ENCODE measurements at places on chromosomes 1 and 21. TPM values are rescaled to one million over a fixed set of nuclear protein-coding genes. Genes with fewer than 3 reads are reported as not detected.

PDPN gene
- not detected for total RNA-seq

IFI16 gene
- 82.8 TPM for total RNA-seq

TLR5 gene
- total RNA-seq: 2.6 TPM

CYP2J2 gene
- total RNA-seq: 0.63 TPM

HPCA gene
- not detected for total RNA-seq

CRNN gene
- not detected for total RNA-seq

ETV3L gene
- not detected for total RNA-seq

DNA sequence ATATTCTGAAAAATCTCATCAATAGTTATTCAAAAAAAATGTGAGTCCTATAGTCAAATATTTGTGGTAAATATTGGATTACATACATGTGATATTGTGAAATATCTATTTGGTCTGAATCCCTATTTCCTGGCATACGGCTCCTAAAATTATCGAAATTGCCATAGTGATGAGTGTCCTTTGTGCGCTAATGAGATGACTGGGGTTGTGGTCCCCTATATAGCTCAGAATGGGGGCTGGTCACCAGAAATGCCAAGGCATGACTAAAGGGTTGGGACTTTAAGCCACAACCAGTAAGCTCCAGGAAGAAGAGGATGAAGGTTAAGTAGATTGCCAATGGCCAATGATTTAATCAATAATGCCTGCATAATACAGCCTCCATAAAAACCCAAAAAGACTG lies 610.2 kb upstream of the CHRM3 start:
- no peaks in the 10 kb centered on the region for H3K36me3 ChIP-seq
- no peaks in the 10 kb centered on the region for H3K4me1 ChIP-seq
- no peaks in the 10 kb centered on the region for H3K27me3 ChIP-seq
- no peak overlapping the region for H3K4me3 ChIP-seq
- no peak overlapping the region for H3K27ac ChIP-seq

GRCh38 chr1:180928331-180929230 lies 15.9 kb downstream of the KIAA1614 start:
- peaks cover 14% of the 10 kb centered on the region for H3K27me3 ChIP-seq
- H3K4me3 ChIP-seq: no peak overlapping the region
- no peak for DNase-seq
- no peaks in the 10 kb centered on the region for H3K36me3 ChIP-seq
- H3K27ac ChIP-seq: no peak overlapping the region
- H3K4me1 ChIP-seq: peaks cover 7% of the 10 kb centered on the region

- H3K27ac ChIP-seq: no peak overlapping the region
- no peak for DNase-seq
- no peaks in the 10 kb centered on the region for H3K36me3 ChIP-seq
These were observed 52.5 kb upstream of the ZNF648 start for GRCh38 chr1:182113879-182114626.

DNA sequence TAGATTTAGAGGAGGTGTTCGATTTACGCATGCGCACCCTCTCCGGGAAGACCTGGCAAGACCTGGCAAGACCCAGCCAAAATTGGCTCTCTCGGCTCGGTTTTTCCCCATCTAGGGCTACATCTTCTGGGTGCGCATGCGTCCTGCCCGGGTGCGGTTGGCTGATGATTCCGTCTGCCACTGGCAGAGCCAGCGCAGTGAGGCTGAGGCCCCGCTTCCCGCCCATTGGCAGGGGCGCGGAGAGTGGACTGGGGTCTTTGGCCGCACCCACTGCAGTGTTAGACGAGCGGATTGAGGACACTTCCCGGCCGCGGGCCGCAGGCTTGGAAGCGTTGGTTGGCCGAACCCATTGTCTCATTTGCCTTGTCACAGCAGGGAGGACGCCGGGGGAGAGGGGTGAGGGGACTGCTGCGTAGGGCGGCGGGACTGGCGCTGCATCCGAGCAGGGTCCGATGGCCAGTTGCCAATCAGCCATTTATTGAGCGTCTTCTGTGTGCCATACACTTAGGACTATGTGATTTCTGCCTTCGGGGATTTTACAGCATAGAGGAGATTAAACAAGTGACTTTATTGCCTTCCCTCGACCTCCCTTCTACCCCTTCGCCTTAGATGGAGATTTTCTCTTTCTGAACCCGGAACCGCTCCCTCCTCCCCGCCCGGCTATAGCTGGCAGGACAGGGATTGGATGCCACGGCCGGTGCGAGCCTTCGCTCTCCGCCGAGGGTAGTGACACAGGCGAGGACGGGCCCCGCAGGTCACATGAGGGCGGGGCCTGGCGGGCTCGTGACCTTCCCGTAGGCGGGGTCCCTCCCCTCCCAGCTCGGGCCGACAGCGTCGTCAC lies 43.7 kb downstream of the MEF2D start:
- peaks cover 20% of the 10 kb centered on the region for H3K4me1 ChIP-seq
- DNase-seq: peak; percentile 92
- H3K27ac ChIP-seq: peak overlapping the region; percentile 99
- H3K4me3 ChIP-seq: peak overlapping the region; percentile 96
- H3K27me3 ChIP-seq: no peaks in the 10 kb centered on the region

DNA sequence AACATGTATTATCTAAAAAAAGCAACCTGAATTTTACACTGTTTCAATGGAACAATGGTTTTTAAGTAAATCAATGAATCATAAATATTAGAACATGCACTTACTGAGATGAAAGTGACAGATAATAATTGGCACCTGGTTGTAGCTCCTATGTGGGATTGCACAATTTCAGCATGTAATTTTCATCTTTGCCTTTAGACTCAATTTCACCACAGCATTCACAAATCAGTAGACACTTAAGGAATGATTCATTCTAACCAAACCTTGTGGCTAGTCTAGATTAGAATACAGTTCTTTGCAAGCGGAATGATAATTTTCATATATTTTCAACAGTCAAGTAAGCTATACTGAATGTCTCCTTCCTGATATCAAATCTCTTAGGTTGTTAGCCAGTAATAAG lies 853.4 kb downstream of the KCNT2 start:
- no peak overlapping the region for H3K27ac ChIP-seq
- H3K4me1 ChIP-seq: no peaks in the 10 kb centered on the region
- no peaks in the 10 kb centered on the region for H3K27me3 ChIP-seq
- no peak for DNase-seq
- no peak overlapping the region for H3K4me3 ChIP-seq

GRCh38 chr1:170661646-170662411 lies 2.1 kb upstream of the PRRX1 start:
- peaks cover 15% of the 10 kb centered on the region for H3K4me1 ChIP-seq
- peaks cover 90% of the 10 kb centered on the region for H3K27me3 ChIP-seq
- no peak overlapping the region for H3K27ac ChIP-seq

- no peak overlapping the region for H3K27ac ChIP-seq
- no peak overlapping the region for H3K4me3 ChIP-seq
- H3K36me3 ChIP-seq: no peaks in the 10 kb centered on the region
- peaks cover 8% of the 10 kb centered on the region for H3K4me1 ChIP-seq
These were observed 43.0 kb upstream of the EGLN1 start for GRCh38 chr1:231465051-231465450.

DNA sequence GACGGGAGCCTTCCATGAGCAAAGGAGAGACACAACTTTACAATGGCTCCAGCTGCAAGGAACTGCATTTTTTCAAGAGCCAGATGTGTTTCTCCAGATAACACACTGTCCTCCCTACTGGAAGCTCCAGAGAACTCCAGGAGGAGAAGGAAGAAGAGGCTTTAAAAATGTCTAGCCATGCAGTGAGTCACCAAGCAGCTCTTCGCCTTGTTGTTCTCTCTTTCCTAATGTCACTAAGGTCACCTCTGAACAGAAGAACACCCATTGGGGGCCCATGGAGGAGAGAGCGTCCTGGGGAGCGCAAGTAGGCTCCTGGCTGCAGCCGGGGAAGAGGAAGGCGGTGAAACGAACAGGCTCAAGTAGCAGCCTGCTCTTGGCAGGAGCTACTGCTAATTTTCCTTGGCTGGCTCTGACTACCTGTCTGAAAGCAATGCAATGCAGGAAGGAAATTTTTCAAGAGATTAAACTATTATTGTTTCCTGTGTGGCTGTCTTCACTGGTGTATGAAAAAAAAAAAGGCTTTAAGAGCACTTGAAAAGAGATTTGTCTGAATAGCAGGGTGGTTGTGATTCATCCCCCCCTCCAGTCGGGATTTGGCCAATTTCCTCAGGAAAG lies 321.9 kb downstream of the SETD4 start:
- H3K4me3 ChIP-seq: no peak overlapping the region
- H3K36me3 ChIP-seq: no peaks in the 10 kb centered on the region
- H3K27me3 ChIP-seq: peaks cover 20% of the 10 kb centered on the region
- no peak for DNase-seq
- no peaks in the 10 kb centered on the region for H3K4me1 ChIP-seq

GRCh38 chr1:157073944-157074685 lies 25.5 kb downstream of the ETV3L start:
- peaks cover 43% of the 10 kb centered on the region for H3K27me3 ChIP-seq
- peaks cover 6% of the 10 kb centered on the region for H3K36me3 ChIP-seq
- H3K4me3 ChIP-seq: peak overlapping the region; percentile 53

DNA sequence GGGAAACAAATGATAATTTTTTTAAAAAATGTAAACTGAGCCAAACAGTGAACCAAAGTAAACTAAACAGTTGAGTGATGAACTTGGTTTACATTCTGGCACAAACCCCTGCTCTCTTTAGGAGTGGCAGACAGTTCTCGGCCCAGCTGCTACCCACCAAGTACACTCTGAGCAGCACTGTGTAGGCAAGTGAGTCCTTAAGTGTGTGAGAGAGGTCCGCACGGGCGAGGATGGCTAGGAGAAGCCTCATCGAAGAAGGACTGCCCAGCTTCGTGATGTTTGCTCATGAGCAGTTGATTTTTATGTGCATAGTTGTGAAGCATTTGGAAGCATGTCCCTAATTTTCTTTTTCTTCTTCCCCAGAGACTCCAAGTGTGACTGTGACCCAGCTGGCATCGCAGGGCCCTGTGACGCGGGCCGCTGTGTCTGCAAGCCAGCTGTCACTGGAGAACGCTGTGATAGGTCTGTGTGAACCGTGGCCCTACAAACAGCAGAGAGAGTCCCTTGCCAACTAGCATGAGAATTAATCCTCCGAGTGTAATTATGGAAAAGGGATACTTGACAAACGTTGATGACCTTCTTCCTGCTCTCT lies 32.1 kb downstream of the LAMC2 start:
- H3K36me3 ChIP-seq: peaks cover 2% of the 10 kb centered on the region
- no peak overlapping the region for H3K4me3 ChIP-seq
- no peak for DNase-seq
- H3K27ac ChIP-seq: no peak overlapping the region
- H3K4me1 ChIP-seq: peaks cover 12% of the 10 kb centered on the region

DNA sequence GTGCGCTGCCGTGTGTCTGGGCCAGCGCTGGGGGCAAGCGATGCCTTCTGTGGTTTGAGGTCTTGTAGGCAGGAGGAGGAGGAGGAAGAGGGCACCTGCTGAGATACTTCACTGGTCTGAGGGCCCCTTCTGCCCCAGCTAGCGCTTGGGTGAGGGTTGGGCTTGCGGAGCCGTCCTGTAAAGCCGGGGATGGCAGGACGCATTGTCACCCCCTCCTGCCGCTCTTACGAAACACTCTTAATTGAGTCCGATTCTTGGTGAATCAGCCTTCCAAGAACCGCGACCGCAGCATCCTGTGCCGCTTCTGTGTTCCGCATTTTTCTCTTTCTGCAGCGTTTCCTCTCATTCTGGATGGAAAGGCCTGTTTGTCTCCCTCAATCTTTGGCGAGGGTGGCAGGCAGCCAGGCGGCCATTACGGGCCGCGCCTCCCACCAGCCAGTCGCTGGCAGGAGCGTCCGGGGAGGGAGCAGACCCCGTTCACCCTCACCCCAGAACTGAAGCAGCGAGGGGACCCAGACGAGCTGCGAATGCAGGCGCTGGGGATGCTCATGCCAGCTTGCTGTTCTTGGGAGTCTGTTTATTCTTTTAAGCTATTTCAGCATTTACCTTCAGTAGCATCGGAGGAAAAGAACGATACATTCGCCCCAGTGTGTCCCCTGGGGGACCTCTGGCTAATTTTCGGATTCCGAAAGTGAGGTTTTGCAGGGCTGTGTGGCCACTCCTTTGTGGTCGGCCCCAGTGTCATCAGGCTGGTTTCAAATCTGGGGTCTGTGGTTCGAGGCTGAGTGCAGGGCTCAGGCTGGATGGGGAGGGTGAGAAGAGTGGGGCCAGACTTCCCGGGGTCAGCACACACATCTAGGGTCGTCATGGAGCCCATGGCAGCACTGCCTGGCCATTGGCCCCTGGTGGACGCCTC lies 62.7 kb downstream of the SKI start:
- H3K27ac ChIP-seq: peak overlapping the region; percentile 96
- H3K4me1 ChIP-seq: peaks cover 59% of the 10 kb centered on the region
- peak; percentile 53 for DNase-seq
- H3K4me3 ChIP-seq: peak overlapping the region; percentile 91

DNA sequence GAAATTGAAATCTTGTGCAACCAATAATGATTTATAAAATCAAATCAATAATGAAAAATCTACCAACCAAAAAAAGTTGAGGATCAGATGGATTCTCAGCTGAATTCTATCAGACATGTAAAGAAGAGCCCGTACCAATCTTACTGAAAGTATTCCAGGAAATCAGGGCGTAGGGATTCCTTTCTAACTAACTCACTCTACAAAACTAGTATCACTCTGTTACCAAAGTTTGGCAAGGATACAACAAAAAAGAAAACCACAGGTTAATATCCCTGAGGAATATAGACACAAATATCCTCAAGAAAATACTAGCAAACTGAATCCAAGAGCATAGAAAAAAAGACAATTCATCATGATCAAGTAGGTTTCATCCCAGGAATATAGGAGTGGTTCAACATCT lies 52.8 kb upstream of the ADGRL4 start:
- H3K4me1 ChIP-seq: no peaks in the 10 kb centered on the region
- no peak overlapping the region for H3K27ac ChIP-seq
- H3K4me3 ChIP-seq: no peak overlapping the region
- H3K36me3 ChIP-seq: no peaks in the 10 kb centered on the region

- no peak for DNase-seq
- no peak overlapping the region for H3K27ac ChIP-seq
- H3K36me3 ChIP-seq: no peaks in the 10 kb centered on the region
- H3K4me3 ChIP-seq: no peak overlapping the region
- H3K27me3 ChIP-seq: peaks cover 20% of the 10 kb centered on the region
These were observed 147.3 kb upstream of the KAZN start for GRCh38 chr1:14451217-14451616.

- peaks cover 3% of the 10 kb centered on the region for H3K36me3 ChIP-seq
- H3K4me3 ChIP-seq: no peak overlapping the region
- no peak for DNase-seq
- H3K4me1 ChIP-seq: peaks cover 11% of the 10 kb centered on the region
These were observed 55.2 kb downstream of the SDC3 start for GRCh38 chr1:30853350-30853749.

DNA sequence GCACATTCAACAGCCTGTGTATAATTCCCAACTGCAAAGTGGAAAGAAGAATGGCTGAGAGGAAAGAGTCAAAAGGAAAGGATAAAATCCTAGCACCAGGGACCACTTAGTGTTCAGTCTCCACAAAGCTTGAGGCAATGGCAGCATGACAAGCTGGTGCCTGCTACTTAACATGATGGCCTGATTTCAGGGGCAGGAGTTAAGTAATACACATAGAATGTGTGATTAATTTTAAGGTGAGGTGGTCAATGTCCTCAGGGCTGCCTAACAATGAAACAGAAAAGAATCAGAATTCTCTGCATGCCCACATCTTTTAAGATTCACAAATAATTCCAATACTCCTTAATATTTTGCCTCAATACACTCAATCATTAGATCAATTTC lies 8.9 kb downstream of the P3H1 start:
- H3K36me3 ChIP-seq: peaks cover 15% of the 10 kb centered on the region
- no peaks in the 10 kb centered on the region for H3K27me3 ChIP-seq
- no peak for DNase-seq
- H3K27ac ChIP-seq: no peak overlapping the region
- H3K4me3 ChIP-seq: no peak overlapping the region
- H3K4me1 ChIP-seq: peaks cover 11% of the 10 kb centered on the region

GRCh38 chr21:39182016-39182415 lies 1.2 kb downstream of the PSMG1 start:
- H3K27me3 ChIP-seq: no peaks in the 10 kb centered on the region
- peaks cover 32% of the 10 kb centered on the region for H3K4me1 ChIP-seq
- H3K36me3 ChIP-seq: peaks cover 3% of the 10 kb centered on the region
- peak overlapping the region; percentile 90 for H3K27ac ChIP-seq
